ENCODE measurements at places on chromosomes 12 and 14. TPM values are rescaled to one million over a fixed set of nuclear protein-coding genes. Genes with fewer than 3 reads are reported as not detected.

DNA sequence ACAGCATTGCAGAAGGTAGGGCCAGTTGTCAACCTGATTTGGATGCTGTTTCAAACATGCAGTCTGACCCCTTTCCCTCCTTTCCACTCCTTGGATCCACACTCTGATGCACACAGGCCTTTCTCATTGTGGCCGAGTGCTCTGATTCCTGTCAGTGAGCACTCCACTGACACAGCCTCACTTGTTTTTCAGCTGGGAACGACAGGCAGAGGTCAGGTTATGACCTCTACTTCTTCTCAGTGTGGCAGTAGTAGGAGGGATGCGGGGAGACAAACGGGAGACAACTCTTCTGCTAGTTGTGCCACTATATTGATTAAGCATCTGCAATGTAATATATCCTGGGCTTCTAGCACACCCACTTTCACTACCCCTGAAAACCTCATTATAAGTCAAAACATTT is 61.8 kb downstream of the DERA start:
- no peak overlapping the region for H3K4me3 ChIP-seq
- no peaks in the 10 kb centered on the region for H3K4me1 ChIP-seq
- H3K27me3 ChIP-seq = no peaks in the 10 kb centered on the region
- no peaks in the 10 kb centered on the region for H3K36me3 ChIP-seq

TEX22 gene
- total RNA-seq = 7.4 TPM

- DNase-seq = no peak
- H3K27me3 ChIP-seq = no peaks in the 10 kb centered on the region
- peaks cover 28% of the 10 kb centered on the region for H3K4me1 ChIP-seq
- no peak overlapping the region for H3K4me3 ChIP-seq
- peak overlapping the region; percentile 84 for H3K27ac ChIP-seq
Observed at GRCh38 chr12:50542448-50542847, 37.7 kb downstream of the DIP2B start.

SLC10A1 gene
- not detected for total RNA-seq

DNA sequence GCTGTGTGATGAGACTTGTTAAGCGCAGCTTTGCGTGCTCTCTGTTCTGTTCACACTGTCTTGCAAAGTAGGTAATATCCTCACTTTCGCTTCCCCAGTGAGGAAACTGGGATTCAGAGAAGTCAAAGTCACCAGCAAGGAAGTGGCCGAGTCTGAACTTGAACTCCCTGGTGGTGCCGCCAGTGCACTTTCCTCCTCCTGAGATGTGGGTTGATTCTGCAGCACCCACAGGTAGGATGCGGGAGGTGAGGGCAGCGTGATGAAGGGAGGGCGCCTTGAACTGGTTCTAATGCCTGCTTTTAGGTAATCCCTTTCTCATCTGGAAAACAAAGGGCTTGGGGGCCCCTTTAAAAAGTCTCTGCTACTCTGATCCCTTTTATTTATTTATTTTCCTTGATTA is 54.9 kb upstream of the IGF1 start:
- peaks cover 4% of the 10 kb centered on the region for H3K27me3 ChIP-seq
- no peaks in the 10 kb centered on the region for H3K36me3 ChIP-seq
- H3K4me1 ChIP-seq = no peaks in the 10 kb centered on the region
- H3K4me3 ChIP-seq = no peak overlapping the region
- H3K27ac ChIP-seq = no peak overlapping the region

DNA sequence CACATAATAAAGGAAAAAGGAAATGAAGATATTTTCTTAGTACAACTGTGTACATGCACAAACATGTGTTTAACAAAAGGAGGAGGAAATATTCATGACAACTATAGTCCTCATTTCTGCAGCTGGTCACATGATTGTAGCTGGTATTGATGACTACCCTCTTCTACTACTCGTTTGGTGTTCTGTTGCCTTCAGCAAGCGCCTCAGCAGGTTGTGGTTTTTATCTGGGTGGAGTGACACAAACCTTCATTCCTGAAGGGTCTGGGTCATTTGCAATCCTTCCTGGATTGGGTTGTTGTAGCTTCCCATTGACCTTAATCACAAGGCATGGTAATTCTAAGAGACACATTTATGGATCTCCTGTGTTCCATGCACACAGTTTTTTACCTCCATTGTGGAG is 1009.9 kb upstream of the USP15 start:
- H3K4me1 ChIP-seq = no peaks in the 10 kb centered on the region
- no peaks in the 10 kb centered on the region for H3K36me3 ChIP-seq
- no peaks in the 10 kb centered on the region for H3K27me3 ChIP-seq
- no peak overlapping the region for H3K27ac ChIP-seq

GRCh38 chr12:115212356-115212755 is 528.4 kb upstream of the TBX3 start:
- H3K36me3 ChIP-seq = no peaks in the 10 kb centered on the region
- no peak overlapping the region for H3K4me3 ChIP-seq
- H3K27me3 ChIP-seq = no peaks in the 10 kb centered on the region
- H3K27ac ChIP-seq = no peak overlapping the region
- H3K4me1 ChIP-seq = no peaks in the 10 kb centered on the region

GRCh38 chr12:93442411-93443340 is 929 bp upstream of the UBE2N start:
- peak overlapping the region; percentile 96 for H3K4me3 ChIP-seq
- no peak for DNase-seq
- H3K27ac ChIP-seq = peak overlapping the region; percentile 99
- peaks cover 48% of the 10 kb centered on the region for H3K4me1 ChIP-seq
- no peaks in the 10 kb centered on the region for H3K27me3 ChIP-seq

DNA sequence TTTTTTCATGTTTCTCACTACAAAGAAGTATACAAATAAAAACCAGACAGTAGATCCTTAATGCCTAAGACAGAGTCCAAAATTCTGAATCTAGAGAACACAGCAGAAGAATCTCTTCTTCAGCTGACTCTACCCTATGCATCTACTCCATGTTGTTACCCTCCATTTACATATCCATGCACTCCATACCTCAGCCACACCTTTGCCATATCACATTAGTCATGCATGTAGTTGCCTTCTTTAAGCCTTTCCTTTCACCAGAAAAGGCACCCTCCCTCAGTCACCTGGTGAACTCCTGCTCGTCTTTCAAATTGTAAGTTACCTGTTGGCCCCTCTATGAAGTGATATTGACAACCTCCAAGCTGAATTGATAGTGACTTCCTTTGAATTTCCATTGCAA is 271.2 kb upstream of the FAR2 start:
- DNase-seq = no peak
- H3K36me3 ChIP-seq = no peaks in the 10 kb centered on the region
- no peaks in the 10 kb centered on the region for H3K4me1 ChIP-seq
- H3K4me3 ChIP-seq = no peak overlapping the region

DNA sequence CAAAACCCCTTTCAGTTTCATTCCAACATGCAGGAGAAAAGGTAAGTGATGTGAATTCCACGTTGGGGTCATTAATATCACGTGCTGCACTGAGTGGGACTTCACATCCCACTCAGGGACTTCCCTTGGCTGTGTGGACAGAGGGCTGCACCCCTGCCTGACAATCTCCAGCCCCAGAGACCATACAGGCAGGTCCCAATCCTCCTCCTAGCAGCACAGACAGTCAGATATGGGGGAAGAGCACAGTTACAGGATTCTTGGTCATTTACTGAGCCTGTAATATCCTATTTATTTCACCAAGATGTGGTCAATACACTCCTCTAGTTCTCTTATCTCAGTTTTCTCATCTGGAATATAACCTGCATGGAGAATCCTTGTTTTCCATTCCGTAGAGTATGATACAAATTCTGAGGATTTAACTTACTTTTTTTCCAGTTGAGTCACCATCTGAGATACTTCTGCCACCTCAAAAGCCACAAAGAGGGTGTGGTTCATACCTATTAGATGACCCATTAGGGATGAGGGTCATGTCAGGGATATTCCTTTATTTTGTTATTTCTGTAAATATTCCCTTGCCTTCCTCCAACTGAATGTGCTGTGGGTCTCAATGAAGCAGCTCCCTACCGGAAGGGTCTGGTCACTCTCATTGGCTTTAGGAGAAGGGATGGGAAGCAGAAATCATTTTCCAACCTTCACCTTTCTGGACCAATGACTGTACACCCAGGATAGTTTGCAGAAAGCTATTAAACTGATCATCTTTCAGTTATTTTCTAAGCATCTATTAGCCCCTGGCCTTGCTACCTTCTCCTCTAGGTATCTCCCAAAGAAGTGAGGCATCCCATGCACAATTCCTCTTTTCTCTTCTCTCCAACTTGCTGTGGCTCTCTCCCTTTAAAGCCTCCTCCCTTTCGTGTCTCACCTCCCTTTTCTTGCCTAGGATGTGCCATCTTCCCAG is 43.0 kb upstream of the NTF3 start:
- H3K4me1 ChIP-seq = no peaks in the 10 kb centered on the region
- no peak overlapping the region for H3K27ac ChIP-seq
- DNase-seq = no peak
- H3K36me3 ChIP-seq = no peaks in the 10 kb centered on the region

DNA sequence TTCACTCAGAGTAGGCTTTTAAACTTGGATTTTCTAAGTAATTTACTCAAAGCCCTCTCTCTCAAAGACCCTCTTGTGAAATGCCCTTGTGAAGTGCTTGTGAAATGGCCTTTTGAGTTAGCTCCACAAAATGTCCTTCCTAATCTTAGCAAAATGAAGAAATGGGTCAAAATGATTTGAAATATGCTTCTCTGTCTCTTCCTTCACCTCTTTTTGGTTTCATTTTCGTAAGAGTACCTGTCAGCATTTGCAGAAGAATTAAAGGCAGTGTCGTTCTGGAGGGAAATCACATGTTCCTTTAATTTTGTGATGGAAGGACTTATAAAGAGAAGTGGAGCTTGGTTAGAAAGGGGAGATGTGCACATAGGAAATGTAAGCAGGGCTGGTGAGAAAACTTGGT is 93.7 kb downstream of the HMGA2 start:
- no peaks in the 10 kb centered on the region for H3K36me3 ChIP-seq
- H3K27me3 ChIP-seq = no peaks in the 10 kb centered on the region
- H3K4me3 ChIP-seq = no peak overlapping the region

Measured in activated T-helper 1 cell treated with anti-CD3 and anti-CD28 coated beads, Interleukin-12 subunit alpha, Interleukin-12 subunit beta, Interleukin-2, Interleukin-4 antibody, amounts not matched to agents 30 ng/mL and 10 ng/mL and 1 ng/mL, durations not matched to agents 14 hours and 24 hours and 36 hours (primary cell).